ENCODE measurements at places on chromosomes 4 and X.

- DNase-seq: no peak
These were observed 235.1 kb downstream of the QDPR start for GRCh38 chr4:17276776-17277175.

GRCh38 chrX:1102786-1103185 lies 109.7 kb downstream of the CRLF2 start:
- DNase-seq: no peak

- DNase-seq: no peak
These were observed 1593.2 kb downstream of the C4orf33 start for GRCh38 chr4:130689181-130689580.

- no peak for DNase-seq
These were observed at the start of gene CORIN for GRCh38 chr4:47837908-47838294. TSS of gene CORIN (minus strand) at chr4:47838067. CDS start at chr4:47837949, 118 bp downstream.

GRCh38 chr4:81512757-81513501 lies 41.2 kb upstream of the RASGEF1B start:
- DNase-seq: no peak

GRCh38 chrX:15916704-15917084 lies 62.1 kb upstream of the AP1S2 start:
- no peak for DNase-seq

GRCh38 chr4:66433706-66434105 lies 763.4 kb upstream of the EPHA5 start:
- no peak for DNase-seq

All from hindlimb muscle (tissue), 1 donor.